Stimulated activated CD4-positive, alpha-beta T cell treated with anti-CD3 and anti-CD28 coated beads, TNF-alpha, amount 100 ng/mL, for 24 hours (primary cell): ENCODE measurements at places on chromosomes 7 and 10.

DNA sequence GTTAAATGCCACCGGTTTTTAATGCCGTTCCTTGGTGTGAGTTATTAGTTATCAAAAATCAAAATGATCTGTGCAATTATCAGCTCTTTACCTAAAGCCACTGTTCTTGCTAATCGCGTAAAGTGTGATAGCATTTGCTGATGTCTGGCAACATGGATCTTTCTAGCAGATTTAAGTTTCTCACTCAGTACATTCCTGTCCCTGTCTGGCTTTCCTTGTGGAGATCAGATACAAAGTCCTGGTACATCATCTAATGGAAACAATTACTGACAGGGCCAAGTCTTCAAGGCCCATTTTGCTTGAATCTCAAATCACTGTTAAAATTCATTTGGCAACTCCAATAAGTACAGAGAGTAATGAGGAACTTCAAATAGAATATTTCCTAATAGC is 755.7 kb downstream of the AUTS2 start:
- DNase-seq = no peak

- DNase-seq = no peak
Measured at GRCh38 chr10:27399871-27400270, 104.2 kb upstream of the RAB18 start.

GRCh38 chr10:129870474-129870757 is 93.7 kb downstream of the EBF3 start:
- DNase-seq = no peak

DNA sequence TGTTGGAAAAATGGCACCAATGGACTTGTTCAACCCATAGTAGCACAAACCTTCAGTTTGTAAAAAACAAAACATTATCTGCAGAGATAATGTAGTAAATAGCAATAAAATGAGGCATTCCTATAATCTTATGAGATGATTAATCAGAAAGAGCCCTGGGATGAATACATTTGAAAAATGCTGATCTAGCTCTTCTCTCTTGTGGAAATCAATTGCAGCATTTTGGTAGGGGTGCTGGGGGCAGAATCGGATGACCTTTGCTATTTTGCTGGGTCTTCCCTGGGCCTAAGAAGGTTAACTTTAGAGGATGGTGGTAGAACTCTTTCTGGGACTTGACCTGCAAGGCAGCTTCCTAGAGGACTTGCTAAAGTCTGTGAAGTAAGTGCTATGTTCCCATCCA is 163.5 kb downstream of the ADRA2A start:
- no peak for DNase-seq

DNA sequence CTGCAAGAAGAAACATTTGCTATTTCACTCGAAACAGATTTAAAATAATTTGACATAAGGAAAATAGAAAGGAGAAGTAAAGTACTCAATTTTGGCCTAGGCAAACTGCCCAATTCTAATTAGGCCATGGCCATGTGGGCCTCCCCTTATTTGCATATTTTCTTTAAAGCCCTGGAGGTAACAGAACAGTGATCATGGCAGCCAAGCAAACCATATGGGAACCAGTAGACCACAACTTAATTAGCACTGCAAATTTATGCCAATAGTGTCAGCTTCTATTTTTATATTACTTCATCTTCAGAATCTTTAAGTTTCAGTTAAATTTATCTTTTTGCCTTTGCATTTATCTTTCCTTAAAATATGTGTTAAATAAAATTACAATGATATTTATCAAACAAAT is 63.3 kb upstream of the THSD7A start:
- DNase-seq = no peak

DNA sequence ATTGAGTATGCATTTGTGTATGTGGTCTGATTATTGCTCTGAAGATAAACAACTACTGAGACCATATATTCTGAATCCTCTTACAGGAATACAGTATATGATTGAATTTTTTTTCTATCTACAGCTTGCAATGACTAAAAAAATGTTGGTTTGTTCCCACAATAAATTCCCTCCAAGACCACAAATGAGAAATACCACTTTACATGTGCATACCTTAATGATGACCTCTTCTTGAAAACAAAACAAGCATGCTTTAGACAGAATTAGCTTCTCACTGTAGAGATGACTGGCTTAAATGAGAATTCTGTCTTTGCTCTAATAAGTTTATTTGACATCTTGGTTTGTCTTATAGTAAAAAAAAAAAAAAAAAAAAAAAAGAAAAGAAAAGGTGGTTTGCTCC is 241.5 kb downstream of the PCDH15 start:
- DNase-seq = no peak

- no peak for DNase-seq
Measured at GRCh38 chr10:16440396-16441133, 3.8 kb downstream of the PTER start.

DNA sequence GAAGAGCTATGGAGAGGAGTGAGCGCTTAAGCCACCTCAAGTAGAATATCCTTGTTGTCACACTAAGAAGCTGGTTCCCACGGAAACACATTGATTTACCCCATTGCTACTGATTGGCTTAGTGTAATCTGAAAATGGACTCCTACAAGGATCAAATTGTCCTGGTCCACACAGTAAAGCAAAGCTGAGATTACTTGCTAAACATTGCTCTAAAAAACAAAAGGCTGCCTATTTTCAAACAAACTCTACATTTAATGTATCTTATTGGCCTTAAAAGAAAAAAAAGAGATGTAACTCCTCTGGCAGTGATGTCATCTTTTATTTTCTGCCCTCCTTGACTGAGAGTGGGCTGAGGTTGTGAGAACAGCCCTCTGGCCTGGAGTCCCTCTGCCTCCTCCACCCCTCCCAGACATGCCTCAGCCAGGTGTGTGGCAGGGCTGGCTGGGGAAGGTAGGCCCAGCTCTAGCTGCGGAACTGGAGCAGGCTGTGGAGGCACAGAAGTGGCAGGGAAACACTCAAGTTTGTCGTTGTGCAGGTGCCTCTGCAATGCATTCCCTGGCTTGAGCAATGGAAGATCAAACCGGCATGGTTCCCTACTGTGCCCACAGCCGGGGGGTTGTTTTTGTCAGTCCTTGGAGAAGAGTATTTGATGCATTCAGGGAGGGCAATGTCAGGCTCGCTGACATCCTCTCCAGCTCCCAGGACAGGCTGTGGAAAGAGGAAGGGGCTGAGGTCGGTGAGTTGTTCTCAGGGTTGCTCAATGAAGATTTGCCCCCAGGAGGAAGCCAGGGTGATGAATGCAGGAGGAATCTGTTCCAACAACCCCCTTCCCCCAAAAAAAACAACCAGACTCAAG is 9.1 kb downstream of the KLF6 start:
- DNase-seq = no peak

GRCh38 chr7:134723892-134724291 is 55.5 kb upstream of the CALD1 start:
- no peak for DNase-seq

GRCh38 chr10:6593241-6593671 is 13.2 kb upstream of the PRKCQ start:
- no peak for DNase-seq

DNA sequence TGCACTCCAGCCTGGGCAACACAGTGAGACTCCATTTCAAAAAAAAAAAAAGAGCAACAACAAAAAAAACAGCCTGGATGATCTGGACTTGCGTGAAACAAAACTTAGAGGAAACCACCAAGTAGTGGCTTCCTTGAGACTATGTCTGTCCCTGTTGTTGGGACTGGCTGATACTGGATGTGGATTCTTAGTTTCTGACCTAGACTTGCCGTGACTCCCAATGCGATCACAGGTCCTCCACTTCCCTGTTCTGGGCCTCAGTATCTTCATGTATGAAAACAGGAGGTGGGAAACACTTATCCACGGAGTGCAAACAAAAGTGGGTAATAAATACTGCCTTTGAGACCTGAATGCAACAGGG is 125.7 kb downstream of the PRPF18 start:
- DNase-seq = no peak

DNA sequence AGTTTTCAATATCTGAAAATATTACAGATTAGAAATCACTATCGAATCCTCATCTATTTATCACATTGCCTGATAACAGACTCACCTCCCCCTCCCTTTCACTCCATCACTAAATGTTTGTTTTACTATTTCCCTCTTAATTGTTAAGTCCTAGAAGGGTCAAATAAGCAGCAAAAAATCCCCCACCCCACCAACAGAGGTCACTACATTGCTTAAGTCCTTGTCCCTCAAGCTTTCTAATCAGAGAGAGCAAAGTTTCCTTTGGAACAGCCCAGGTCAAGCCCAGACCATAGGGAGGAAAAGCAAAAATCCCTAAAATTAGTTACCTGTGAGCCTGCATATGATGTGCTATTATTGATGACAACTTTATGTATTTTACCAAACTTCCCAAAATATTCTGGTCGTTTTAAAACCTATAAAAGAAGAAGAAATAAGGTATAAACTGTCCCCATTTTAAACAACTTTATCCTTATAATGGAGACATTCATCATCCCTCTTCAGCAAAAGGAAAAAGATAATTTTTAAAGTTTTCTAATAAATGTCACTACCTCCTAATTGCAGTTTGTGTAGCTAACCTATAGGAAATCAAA is 95.0 kb downstream of the CNOT4 start:
- no peak for DNase-seq

DNA sequence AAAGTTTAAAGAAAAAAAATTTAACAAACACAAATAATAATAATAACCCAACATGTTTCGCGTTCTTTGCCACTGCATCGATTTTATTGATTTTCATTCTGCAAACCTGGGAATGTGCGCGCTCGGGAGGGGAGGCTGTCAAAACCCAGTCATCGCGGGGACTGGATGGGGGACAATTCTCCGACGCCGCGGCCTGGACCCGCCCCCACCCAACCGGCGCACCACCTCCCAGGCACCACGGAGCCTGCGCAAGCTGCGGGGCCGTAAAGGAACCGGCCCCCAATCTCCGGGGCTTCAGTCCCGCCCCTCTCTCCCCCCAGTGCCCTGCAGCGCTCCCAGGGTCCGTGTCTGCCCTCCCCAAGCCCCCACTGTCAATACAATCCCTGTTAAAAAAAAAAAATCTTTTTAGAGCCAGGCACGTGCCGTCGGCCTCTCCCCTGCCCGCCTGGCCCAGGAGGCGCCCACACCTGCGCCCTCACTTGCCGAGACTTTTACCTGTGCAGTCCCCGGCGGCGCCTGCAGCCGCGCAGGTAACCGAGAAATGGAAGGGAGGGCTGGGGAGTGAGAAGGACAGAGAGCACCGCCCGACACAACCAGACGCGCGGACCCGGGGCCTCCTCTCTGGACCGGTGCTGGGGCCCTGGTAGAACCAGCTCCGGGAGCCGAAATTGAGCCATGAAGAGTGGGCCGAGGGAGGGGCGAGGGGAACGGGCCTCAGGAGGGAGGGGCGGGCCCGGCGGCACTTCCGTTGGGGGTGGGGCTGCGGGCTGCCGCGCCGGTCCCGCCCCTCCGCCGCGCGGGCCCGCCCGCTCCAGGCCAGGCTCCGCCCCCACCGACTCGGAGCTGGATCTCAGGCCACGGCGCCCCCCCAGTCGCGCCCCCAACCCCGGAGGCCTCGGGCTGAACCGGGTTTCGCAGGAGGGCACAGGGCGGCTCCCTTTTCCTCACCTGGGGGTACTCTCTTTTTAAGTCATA is 7.6 kb upstream of the ZNF503 start:
- DNase-seq = no peak

DNA sequence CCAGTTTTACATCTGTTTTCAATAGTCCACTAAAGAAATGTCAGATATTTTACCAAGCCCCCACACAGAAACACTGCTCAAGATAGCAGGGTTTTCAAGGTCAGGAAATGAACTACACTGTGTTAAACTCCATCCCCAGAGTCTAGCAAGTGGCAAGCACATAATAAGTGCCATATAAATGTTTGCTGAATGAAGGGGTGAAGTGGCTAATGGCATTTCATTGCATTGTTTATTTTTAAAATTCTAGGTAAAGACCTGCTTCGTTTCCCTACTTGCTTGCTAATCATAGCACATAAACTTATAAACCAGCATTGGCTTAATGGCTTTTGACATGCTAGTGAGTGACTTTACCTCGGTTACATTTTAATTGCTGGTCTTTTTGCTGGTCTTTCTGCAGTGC is 322.6 kb downstream of the GRID1 start:
- DNase-seq = no peak

GRCh38 chr7:14761510-14762296 is 140.8 kb downstream of the DGKB start:
- DNase-seq = no peak

DNA sequence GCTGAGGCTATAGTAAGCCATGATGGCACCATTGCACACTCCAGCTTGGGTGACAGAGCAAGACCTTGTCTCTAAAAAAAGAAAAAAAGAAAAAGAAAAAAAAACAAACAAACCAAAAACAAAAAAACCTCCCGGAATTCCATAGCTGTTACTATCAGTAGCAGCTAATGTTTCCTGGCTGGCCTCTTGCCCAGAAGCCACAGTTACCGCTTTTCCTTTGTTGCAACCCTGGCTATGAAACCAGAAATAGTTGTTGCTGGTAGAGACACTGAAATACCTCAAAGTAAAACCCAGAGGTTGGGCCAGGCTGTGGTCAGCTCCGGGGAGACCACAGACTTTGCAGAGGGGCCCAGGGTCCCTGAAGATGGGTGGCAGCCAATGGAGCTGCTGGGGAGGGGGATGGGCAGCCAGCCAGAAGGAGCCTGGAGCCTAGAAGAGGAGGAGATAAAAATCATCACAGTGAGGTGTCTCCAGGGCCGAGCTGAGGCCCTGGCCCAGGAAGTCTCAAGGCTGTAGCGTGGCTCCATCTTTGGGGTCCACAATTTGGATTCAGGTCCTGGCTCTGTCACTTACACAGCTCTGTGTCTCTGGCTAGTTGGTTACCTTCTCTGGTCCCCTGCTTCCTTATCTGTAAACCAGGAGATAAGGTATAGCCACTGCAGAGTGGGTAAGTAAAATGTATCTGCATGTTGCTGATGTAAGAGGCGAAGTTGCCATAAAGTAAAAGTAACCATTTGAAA is 3.4 kb upstream of the CHST12 start:
- no peak for DNase-seq

GRCh38 chr10:72308320-72308987 is 34.7 kb downstream of the DDIT4 start:
- no peak for DNase-seq

GRCh38 chr10:103638948-103639347 is 145.4 kb downstream of the NEURL1 start:
- no peak for DNase-seq

DNA sequence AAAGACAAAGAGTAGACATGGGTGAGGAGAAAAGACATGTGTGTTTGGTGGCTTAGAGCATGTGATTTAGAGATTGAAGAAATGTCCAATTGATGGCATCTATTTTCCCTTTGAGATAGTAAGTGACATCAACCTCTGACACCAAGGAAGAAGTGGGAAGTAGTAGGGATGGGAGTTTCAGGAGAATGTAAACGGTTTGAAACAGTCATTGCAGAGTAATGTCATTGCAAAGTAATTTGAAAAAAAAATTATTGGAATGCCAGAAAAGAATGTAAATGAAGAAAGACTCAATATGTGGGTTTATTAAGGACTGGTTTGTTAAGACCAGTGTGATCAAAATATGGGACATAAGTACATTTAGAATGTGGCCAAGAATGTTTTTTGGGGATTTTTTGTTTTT is 26.6 kb downstream of the GNG11 start:
- DNase-seq = no peak

GRCh38 chr7:8509621-8510020 is 76.2 kb downstream of the NXPH1 start:
- DNase-seq = no peak

GRCh38 chr10:23373156-23373555 is 28.6 kb upstream of the C10orf67 start:
- no peak for DNase-seq

GRCh38 chr7:54864663-54865062 is 105.7 kb upstream of the SEC61G start:
- DNase-seq = no peak
